ENCODE measurements at places on chromosomes 4 and X.

DNA sequence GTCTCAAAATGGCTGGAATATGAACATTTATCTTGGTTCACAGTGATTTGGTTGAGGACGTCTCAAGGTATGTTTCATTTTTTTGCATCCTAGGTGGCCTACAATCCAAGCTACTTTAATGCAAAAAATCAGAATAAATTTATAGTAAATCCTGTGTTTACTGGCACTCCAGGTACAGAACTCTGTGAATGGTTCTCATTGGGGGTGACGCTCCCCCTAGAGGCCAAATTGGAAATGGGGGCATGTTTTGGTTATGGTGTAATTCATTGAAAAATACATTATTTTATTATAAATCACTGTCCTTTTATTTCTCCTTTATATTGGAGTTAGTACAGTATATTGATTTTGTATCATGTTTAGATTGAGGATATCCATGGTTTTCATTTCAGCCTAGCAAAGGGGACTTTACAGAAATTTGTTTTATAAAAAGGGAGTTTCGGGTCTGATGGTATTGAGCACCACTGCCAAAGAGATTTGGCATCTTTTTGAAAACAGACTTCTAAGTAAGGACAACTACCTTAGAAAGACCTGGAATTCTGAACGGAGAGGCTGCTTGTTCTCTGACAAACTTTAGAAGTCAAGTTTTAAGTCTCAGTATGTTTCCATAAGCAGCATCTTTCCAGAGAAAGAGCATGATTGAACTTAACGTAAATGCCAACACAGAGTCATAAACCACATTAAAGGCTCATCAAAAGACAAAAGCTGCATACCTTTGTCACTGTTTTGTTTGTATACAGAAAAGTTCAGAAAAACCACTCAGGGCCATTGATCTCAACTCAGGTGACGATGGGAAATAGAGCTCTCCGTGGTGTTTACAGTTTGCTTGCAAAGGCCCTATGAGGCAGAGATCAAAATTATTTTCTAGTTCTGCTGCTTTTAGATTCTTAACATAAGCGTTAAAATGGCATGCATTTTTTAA, 19.4 kb downstream of the MTM1 start:
- no peak for DNase-seq

GRCh38 chr4:118825799-118826198, 10.1 kb downstream of the SEC24D start:
- no peak for DNase-seq

- no peak for DNase-seq
These were observed 233.3 kb downstream of the NDST4 start for GRCh38 chr4:114879916-114880669.

- no peak for DNase-seq
These were observed 203.1 kb downstream of the AASDH start for GRCh38 chr4:56184214-56184613.

DNA sequence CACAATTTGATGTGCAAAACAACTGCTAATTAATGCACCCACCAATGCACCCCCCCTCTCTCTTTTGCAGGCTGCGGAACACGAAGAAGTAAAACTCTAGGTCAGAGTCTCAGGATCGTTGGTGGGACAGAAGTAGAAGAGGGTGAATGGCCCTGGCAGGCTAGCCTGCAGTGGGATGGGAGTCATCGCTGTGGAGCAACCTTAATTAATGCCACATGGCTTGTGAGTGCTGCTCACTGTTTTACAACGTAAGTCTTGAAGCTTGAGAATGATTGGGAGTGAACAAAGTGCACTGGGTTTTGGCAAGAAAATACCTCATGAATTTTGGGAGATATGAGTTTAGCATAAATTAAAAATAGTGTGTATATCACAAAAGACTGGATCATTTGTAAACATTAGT, 28.9 kb downstream of the TMPRSS11E start:
- DNase-seq, result no peak

- no peak for DNase-seq
These were observed 8.8 kb downstream of the CEP44 start for GRCh38 chr4:174292473-174292872.

- DNase-seq, result no peak
These were observed 14.5 kb downstream of the SLC25A5 start for GRCh38 chrX:119482481-119483480.

GRCh38 chr4:164081801-164082200, 587.3 kb downstream of the TMA16 start:
- no peak for DNase-seq

GRCh38 chrX:46624090-46624786, 50.7 kb downstream of the CHST7 start:
- no peak for DNase-seq

- no peak for DNase-seq
These were observed 140.9 kb upstream of the ANXA3 start for GRCh38 chr4:78410676-78411075.

DNA sequence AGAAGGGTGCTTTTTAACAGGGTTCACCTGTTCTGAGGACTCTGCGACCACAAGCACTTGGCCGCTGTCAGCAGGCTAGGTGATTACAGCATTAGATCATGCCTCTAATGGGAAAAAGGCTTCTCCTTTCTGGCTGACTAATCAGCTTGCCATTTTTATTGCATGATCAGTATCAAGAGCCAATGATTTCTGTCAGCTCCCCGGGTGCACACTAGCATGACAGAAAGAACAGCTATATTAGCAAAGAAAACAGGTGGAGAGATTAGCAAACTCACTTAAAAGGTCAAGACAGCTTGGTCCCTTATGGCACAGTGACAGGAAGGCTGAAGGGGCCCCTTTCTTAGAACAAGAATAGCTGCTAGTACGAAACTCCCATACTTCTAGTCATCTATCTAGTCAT, 170.0 kb downstream of the SMIM20 start:
- peak; percentile 67 for DNase-seq

GRCh38 chrX:151984328-151984727, 9.9 kb upstream of the GABRE start:
- no peak for DNase-seq

DNA sequence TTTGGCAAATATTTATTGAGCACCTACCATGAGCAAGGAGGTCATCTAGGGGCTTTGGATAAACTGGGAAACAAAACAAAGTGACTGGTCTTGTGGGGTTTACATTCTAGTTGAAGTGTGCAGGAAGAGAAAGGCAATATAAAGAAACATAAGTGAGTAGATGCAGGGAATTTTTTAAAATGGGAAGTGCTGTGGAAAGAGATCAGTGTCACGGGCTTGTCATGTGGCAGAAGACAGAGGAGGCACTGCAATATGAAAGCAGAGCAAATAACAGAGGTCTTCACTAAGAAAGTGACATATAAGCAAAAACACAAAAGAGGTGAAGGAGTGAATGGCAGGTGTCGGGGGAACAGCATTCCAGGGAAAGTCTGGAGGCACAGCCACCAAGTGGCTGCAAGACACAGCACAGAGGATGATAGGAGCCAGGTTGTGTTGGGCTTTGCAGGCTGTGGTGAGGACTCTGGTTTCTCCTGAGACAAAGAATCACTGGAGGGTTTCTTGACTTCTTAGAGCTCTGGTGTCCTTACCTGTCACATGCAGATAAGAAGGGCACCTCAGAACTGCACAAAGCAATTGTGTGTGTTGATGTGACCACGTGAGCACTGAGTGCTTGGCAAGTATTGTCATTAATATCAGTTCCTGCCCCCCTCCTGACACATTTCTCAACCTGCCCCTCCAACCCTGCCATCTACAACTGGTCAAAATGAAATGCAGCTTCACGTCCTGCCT, 143.5 kb downstream of the TSPAN5 start:
- no peak for DNase-seq

DNA sequence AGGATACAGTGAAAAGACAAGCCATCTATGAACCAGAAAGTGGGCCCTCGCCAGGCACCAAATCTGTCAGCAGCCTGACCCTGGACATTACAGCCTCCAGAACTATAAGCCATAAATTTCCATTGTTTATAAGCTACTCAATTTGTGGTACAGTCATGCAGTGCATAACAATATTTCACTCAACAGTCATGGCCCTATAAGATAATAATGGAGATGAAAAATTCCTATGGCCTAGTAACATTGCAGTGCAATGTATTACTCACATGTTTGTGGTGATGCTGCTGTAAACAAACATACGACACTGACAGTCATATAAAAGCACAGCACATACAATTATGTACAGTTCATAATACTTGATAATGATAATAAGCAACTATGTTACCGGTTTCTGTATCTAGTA, 17.1 kb upstream of the TLR1 start:
- no peak for DNase-seq

GRCh38 chrX:9923357-9923756, 43.8 kb upstream of the CLDN34 start:
- DNase-seq, result no peak

DNA sequence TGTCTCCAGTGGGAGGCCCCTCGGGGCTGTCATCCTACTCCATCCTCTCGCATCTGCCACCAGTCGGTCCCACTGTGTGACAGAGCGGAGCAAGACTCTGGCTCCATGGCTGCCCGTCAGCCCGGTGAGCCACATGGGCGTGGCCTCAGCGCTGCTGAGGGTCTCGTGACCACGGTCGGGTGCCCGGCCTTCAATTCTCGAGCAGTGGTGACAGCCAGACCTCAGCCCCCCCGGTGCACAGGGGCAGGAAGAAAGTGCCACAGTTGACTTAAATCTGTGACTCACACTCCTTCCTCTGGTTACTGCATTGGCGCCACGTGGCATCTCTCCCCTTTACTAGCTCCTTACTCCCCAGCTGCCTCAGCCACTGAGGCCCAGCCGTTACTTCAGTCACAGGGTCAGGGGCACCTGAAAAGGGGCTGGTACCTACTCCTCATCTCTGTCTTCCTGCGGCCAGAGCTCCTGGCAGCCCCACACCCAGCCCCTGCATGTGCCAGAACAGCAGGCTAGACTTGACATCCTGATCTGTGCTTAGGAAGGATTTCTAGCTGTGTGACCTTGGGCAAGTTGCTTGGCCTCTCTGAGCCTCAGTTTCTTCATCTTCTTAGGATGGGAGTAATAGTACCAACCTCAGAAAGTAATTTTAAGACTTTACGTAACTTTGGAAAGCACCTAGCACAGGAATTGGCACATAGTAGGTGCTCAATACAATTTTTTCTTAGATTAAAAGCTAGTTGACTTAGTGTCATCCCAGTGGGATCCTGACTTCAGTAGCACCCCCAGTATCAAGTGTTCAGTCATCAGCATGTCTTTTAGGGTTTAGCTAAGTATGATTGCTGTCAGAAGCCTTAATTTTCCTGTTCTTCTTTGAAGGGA, 66.1 kb downstream of the TNIP2 start:
- DNase-seq, result no peak

GRCh38 chr4:64718091-64718490, 308.8 kb upstream of the TECRL start:
- DNase-seq, result peak; percentile 2

DNA sequence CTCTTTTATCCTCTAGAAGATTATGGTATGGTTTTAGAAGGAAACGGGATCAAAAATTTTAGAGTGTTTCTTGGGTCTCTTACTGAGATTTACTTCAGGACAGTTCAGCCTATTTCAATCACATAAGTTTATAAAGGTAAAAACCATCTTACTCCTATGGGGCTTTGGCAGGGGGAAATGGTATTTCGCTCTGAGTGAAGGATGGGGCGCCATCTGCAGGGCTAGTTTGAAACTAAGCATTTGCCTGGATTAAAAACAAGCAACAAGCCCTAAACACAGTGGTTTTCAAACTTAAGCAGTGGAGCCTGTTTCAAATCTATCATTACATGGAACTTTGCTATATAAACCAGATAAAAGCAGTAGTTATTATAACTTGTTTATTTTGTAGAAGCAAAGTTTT, 361.5 kb upstream of the FMR1 start:
- no peak for DNase-seq

DNA sequence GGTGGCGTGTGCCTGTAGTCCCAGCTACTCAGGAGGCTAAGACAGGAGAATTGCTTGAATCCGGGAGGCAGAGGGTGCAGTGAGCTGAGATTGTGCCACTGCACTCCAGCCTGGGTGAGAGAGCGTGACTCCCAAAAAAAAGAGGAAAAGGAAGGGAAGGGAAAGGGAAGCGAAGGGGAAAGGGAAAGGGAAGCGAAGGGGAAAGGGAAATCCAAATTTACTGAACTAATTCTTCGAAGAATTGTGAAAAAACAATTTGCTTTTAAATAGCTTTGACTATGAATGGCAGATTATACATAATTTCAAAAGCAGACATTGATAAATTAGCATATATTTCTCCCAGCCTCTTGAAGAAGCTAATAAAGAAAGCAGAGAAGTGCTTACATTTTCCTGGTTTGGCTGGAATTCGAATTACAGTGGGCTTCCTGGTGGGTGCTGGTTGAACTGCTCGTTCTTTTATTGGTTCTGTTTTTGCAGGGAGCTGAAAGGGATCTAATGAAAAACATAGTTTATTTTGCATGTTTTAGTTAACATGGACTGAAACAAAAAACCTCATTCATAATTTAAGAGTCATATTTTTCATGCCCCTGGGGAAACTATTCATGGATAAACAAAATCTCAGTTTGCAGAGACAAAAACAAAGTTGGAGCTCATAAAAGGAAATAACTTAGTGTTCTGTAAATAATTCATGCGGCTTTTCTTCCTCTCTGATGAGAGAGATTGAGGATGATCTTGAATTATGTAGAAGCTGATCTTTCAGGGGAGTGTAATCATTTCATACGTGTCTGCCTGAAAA, 66.0 kb downstream of the RPS3A start:
- no peak for DNase-seq

DNA sequence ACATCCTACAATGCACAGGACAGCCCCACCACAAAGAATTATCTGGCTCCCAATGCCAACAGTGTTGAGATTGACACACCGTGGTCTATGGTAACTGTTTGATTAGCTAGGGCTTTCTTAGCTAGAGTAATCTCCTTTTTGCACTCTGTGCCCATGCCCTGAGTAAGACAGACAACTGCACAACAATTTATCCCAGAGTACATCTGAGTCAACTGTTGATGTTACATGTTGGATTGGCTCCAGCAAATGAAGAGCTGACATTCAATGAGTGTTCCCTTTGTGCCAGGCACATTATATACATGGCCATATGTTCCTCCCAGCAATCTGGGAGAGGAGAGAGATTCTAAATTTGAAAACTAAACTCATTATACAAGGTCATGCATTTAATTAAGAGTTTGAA, 3.9 kb upstream of the FAM9C start:
- DNase-seq, result no peak

DNA sequence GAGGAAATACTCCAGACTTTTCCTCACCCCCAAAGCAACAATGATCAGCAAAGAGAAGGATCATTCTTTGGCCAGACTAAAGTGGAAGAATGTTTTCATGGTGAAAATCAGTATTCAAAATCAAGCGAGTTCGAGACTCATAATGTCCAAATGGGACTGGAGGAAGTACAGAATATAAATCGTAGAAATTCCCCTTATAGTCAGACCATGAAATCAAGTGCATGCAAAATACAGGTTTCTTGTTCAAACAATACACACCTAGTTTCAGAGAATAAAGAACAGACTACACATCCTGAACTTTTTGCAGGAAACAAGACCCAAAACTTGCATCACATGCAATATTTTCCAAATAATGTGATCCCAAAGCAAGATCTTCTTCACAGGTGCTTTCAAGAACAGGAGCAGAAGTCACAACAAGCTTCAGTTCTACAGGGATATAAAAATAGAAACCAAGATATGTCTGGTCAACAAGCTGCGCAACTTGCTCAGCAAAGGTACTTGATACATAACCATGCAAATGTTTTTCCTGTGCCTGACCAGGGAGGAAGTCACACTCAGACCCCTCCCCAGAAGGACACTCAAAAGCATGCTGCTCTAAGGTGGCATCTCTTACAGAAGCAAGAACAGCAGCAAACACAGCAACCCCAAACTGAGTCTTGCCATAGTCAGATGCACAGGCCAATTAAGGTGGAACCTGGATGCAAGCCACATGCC, 89.7 kb downstream of the TET2 start:
- DNase-seq, result no peak

GRCh38 chrX:155949098-155949497, 48.4 kb upstream of the IL9R start:
- no peak for DNase-seq
